AG09319 (cell line): ENCODE measurements at places on chromosomes 7 and 10.

GRCh38 chr7:47836503-47837202 is 111.6 kb downstream of the PKD1L1 start:
- no peak for DNase-seq

DNA sequence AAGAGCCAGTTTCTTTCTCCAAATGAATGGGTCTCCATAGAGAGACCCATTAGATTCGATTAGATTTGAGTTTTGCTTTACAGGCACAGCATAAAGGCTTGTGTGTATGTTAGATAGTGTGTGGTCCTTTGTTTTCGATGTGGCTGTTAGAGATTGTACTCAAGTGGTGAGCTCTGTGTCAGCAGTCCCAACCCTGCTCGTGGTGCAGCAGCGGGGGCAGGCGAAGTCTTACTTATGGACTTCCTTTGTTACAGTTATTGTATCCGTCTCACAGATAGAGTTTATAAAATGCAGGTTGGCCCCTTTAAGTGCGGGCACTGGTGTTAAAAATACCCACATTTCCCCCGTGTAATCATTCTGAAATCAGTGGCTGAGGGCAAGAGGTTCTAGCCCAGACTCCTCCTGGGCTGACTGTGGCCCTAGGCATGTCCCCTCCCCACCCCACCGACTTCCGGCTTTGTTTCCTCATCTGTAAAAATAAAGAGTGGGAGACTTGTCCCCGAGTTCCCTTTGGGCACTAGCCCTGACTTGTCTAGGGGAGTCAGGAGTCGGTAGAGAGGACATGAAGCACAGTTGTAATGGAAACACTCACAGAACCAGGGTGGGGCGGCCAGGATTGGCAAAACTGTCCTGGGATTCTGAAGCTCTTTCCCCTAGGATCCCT is 28.6 kb downstream of the MTURN start:
- no peak for DNase-seq

- DNase-seq: no peak
Observed at GRCh38 chr10:4635388-4635787, 190.6 kb upstream of the AKR1E2 start.

- no peak for DNase-seq
Observed at GRCh38 chr7:2640846-2641316, 9.1 kb downstream of the TTYH3 start.

DNA sequence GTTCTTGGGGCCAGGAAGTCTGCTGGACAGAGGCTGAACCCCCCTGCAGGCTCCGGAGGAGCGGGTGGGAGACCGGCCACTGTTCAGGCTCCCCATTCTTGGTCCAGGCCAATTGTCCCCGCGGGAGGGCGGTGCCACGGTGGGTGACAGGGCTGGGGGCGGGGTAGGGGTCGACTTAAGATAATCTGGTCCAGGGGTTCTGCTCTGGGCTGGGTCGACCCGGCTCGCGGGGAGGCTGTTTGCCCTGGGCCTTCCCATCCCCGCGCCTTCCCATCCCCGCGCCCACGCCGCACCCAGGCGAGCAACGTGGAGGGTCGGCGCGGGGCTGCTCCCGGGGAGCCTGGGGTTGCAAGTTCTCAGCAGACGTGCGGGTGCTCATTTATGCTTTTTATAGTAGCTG is 7.3 kb upstream of the GLRX3 start:
- DNase-seq: no peak

DNA sequence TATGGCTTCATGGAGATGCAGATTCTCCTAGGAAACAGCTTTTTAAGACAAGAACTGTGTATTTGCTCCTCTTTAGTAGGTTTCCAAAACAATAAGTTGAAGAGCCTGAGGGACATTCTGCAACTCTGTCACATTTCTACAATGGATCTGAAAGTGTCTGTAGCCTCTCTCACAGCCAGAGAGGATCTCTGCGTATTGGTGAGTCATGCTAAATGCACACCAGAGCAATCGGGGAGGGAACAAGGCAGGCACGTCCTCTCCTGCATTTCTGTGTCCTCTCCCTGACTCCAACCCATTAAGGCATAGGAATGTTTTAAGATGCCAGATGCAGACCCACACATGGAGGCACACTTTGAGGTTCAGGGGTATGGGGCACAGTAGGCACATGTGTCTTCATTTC is 1126.4 kb upstream of the GHITM start:
- no peak for DNase-seq

DNA sequence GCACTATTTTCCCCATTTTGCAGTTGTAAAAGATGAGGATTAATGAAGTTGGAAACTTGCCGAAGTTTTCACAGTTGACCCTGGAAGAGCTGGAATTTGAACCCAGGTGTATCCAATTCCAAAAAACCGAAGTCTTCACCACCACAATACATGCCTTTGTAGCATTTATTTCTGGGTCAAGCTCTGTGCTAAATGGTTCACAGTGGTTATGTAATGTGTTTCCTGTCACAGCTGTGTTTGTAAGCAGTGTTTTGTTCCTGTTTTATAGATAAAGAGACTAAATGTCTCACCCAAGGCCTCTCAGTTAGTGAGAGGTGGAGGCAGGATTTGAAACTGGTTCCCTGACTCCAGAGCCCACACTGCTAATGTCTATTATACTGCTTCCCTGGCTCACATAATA is 17.6 kb downstream of the SFTPA2 start:
- DNase-seq: no peak
